Ureter (tissue), 1 donor: ENCODE measurements at places on chromosomes 16 and 17. TPM values are rescaled to one million over a fixed set of nuclear protein-coding genes. Genes with fewer than 3 reads are reported as not detected.

Gene GINS2
- total RNA-seq = 2.6 TPM

Gene ZNF385C
- 1.2 TPM for total RNA-seq

Gene CNGB1
- 1.5 TPM for total RNA-seq

Gene BIRC5
- 2.0 TPM for total RNA-seq

Gene TUBB3
- 4.1 TPM for total RNA-seq

Gene KRTAP1-1
- total RNA-seq = not detected

Gene C17orf100
- 1.8 TPM for total RNA-seq

Gene CTRB1
- not detected for total RNA-seq

Gene HBA1
- total RNA-seq = 82.1 TPM

Gene AOC3
- 89.9 TPM for total RNA-seq

DNA sequence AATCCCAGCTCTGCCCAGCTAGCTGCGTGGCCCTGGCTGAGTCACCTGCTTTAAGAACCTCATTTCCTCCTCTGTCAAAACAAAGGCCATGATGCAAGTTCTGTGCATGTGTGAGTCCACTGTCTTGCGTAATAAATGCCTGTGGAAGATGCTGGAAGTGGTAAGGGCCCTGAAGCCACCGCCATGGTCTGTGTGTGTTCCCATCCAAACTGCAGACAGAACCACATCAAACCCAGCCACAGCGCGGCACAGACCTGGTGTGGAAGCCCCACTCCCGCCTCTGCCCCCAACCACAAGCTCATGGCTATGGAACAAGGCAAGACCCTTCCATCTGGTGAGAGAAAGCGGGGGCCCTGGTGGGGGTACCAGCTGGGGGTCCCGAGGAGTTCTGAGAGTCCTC lies 26.0 kb downstream of the NECAB2 start:
- no peak for DNase-seq

DNA sequence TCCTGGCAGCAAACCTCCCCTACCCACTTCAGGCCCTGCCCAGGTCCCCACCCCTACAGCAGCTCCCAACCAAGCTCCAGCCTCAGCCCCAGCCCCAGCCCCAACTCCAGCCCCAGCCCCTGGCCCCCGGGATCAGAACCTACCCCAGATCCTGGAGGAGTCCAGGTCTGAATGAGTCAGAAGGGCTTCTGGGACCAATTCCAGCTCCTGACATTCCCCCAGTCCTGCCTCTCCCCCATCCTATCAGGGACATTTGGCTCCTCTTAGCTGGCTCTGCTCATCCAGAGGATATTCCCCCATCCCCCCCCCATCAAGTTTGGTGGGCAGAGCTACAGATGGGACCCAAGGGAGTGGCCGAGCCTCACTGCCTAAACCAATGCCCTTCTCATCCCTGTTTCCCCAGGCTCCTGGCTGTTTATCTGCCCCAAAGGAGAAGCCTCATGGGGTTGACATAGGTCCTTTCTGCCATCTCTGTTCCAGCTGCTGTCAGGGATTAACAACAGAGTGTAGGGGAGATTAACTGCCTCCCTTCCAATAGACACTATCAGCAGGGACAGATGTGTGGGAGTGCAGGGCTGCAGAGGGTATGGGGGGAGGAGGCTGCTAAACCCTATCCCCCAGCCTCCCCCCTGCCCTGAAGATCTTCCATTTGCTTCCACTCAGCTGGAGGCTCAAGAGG lies 16.5 kb downstream of the CNTNAP1 start:
- DNase-seq = peak; percentile 58

GRCh38 chr17:57158325-57158724 lies 73.3 kb downstream of the AKAP1 start:
- DNase-seq = no peak

DNA sequence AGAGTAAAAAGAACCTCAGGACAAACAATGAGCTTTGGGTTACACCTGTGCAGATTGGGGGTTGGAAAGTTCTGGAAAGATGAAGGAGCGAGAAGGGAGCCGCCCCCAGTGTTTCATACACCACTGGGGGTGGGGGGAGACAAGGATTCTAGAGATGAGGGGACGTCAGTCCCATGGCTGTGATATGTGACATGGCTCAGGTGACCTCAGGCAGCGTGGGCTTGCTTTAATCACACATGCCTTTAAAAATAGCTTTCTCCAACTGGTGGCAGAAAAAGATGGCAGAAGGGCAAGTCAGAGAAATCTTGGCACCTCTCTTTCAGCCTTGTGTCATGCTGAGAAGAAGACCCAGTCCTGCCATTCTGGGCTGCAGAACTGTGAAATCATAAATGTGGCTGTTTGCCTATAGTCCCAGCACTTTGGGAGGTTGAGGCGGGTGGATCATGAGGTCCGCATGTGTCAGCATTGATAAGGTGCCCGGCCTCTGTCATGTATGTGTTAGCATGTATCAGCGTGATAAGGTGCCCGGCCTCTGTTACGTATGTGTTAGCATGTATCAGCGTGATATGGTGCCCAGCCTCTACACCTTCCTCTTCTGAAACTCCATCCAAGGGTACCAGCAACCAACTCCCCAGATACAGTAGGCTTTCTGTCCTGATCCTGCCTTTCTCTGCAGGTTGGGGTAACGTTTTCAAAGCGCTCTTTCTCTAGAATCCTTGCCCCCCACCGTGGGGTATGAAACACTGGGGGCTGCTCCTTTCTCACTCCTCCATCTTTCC lies 25.0 kb downstream of the WIPI1 start:
- DNase-seq = peak; percentile 27

DNA sequence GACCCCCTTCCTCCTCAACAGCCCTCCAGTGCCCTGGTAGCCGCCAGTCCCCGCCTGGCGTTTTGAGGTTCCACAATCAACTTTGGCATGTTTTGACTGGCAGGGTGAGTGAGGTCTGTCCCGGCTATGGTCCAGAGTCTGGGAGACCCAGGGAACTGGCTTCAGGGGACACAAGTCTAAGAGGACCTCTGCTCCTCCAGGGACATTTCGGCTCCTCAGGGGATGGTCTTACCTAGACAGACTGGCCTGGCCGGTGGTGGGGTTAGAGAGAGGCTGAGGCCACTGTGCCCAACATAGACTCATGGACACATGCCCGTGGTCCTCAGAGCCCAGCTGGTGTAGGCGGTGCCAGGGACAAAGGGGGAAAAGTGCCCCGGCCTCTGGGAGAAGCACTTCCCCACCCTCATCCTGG lies 2.2 kb downstream of the TMC8 start:
- no peak for DNase-seq

- DNase-seq = no peak
Observed at GRCh38 chr17:46986366-46986765, 7.3 kb upstream of the RPRML start.

GRCh38 chr17:74339537-74340195 lies 13.6 kb downstream of the KIF19 start:
- no peak for DNase-seq

- no peak for DNase-seq
Observed at GRCh38 chr16:28575446-28576109, 21.3 kb downstream of the SULT1A2 start.

- no peak for DNase-seq
Observed at GRCh38 chr16:28196387-28196987, 15.3 kb downstream of the XPO6 start.

- no peak for DNase-seq
Observed at GRCh38 chr16:29825145-29826044, 5.1 kb downstream of the MVP start.

DNA sequence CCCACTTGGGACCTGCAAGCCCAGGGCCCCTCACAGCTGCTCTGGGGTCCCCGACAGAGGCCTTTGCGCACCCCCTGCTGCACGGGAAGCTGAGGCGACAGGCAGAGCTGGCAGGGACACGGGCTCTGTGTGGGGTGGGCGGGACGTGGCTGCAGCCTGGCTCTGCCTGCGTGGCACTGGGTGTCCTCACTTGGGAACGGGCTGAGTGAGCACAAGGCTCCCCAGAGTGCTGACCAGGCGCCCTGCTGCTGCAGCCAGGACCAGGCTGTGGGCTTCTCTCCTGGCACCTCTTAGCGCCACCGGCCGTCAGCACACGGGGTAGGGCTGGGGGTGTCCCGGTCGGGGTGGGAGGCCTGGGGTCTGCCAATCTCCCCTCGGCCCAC lies 6.6 kb downstream of the C1QTNF8 start:
- DNase-seq = no peak

DNA sequence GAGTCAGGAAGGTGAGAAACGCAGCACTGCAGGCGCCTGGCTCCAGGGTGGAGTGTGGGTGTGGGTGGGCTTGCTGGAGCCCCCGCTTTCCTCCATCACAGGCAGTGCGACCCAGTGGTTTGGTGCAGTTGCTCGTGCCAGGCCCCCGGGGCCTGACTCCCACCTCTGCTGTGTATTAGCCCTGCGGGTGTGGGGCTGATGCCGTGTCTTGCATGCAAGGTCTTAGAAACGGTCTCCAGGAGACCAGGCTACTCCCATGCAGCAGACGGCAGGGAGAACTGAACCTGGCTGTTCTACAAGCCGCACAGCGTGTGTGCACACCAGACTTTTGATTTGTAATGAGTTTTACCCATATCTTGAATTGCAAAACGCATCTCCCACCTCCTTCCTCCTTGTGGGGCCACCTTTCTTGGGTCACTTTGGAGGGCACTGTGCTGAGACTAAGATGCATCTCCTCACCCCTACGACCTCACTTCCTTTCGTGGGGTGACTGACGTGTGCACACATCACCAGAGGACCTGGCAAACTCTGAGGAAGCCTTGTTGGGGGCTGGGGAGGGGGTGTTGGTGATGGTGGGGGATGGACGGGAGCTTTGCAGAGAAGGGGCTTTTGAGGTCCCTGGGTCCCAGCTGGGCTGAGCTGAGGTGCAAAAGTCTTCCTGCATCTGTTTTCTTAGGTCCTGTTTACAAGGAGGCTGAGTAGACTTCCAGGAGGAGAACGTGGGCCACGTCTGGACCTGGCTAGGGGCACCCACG lies 101.8 kb upstream of the TNRC6C start:
- no peak for DNase-seq

DNA sequence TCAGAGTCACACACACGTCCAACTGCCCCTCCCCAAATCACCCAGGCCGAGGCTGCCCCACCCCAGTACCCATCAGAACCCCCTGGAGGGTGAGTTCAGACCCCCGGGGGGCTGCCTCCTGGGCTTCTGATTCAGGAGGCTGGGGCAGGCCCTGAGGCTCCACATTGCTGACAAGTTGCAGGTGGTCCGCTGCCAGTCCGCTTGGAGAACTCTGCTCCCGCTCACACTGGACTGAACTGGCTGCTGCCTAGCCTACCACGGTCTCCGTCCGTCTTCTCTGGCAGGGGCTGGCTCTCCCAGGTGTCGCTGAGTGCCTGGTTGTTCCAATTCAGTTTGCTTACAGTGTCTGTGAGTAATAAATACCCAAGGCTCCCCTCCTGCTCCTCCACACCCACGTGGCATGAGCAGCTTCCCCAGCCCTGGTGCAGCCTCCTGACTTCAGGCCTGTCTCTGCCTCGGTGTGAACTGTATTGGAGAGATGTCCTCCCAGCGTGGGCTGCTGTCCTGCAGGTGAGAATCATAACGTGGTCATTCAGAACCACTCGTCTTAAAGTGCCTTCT lies 163.4 kb downstream of the LAT start:
- DNase-seq = no peak

DNA sequence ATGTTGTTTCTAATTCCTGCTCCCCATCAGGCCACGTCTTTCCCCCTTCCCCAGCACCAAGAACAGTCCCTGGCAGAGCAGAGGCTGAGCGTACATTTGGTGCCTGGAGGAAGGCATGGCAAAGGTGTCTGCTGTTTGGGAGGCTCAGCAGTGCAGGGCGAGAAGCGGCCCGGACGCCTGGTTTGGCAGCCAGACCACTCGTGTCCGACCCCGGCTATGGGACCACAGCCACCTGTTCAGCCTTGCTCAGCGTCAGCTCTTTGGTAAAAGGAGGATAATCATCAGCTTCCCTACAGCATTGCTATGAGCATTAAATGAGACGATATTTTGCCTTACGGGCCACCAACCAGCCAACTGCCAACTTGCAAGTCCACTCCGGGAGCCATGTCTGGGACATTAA lies 106.7 kb upstream of the CREBBP start:
- no peak for DNase-seq

DNA sequence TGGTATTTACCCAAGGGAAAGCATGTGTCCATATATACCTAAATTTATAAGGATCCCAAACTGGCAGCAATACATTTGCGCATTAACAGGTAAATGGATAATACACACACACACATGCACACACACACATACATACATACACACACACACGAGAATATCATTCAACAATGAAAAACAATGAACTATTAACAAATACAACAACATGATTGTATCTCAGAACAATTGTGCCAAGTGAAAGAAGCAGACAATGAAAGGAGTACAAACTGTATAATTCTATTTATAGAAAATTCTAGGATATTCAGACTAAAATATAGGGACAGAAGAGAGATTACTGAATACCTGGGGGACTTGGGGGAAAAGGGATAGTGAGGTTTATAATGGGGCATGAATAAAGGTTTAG lies 323.0 kb downstream of the KCNJ2 start:
- DNase-seq = no peak
